ENCODE measurements at places on chromosomes 11 and 22.

DNA sequence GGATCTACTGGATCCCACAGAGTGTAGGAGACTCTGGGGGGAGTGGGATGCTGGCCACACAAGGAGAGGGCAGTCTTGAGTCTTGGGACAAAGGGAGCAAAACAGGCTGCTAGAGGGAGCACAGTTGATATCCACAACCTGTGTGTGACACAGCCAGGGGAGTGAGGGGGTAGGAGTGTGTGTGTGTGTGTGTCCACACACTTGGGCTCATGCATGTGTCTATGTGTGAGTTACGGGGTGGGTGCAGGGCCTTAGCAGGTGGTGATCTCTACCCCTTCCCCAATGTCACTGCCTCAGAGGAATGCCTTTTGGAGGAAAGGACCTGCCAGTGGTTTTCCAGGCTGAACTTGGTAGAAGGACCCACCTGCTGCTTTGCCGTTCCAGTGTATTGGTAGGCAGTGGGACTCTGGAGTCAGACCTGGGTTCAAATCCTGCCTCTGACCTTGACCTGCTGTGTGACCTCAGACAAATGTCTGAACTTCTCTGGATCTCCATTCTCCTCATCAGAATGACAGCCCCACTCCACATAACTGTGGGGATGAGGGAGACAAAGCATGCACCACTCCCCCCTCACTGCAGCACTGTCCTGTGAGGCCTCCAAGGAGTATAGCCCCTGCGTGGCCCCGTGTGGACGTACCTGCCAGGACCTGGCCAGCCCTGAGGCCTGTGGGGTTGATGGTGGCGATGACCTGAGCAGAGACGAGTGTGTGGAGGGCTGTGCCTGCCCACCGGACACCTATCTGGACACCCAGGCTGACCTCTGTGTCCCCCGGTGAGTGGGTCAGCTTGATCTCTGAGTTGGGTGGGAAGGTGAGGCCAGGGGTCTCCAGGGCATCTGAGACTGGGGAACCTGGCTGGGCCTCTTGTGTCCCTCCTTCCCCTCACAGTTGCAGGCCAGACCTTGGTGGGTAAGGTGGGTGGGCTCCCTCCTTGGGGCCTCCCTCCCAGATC, 27.4 kb downstream of the OTOG start:
- DNase-seq: peak; percentile 40

- DNase-seq: no peak
Observed at GRCh38 chr11:3802011-3802790, 4.8 kb upstream of the NUP98 start.

DNA sequence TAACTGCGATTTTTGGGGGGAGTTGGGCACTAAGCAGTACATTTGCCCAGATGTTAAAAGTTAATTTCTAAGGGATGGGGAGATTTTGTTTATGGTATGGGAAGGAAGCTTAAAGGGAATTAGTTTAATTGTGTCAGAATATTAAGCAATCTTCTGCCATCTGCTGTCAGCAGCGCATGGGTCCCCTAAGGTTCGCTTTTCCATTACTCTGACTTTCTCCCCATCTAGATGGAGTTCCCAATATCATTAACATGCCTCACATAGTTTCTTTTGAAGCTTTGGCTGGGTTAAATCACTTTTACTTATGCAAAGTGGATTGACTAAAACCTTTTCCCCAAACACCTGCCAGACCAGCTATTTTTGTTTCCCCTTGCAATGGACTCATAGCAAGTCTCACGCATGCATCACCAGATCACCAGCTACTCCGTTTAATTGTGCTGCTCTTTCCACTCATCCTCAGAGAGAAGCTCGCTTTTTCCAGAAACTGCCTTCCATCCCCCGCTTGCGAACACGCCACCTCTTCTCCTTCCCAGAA, 172.7 kb downstream of the FAT3 start:
- peak; percentile 73 for DNase-seq

DNA sequence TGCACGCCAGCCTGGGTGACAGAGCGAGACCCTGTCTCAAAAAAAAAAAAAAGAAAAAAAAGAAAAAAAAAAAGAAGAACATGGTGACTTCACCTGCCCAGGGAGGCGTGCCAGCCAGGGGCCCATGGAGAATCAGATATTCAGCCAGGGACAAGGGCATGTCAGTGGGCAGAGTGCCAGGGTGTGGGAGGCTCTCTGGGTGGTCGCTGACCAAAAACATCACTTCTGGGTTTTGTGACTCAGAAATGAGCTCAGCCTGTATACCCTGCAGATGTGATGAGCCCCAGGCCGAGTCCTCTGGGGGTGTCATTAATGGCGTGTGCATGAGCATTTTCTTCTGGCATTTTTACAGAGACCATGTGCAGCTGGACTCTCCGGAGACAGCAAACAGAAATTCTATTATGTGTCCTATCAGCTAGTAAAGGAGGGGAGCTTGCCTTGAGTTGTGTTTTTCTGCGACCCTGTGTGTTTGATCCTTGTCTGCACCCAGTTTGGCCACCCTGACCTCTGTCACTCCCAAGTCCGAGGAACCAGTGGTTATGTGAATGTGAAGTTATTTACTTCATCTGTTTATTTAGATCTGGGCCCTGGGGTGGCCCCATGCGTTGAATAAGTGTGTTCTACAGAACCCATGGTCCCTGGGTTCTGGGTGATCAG, 53.6 kb downstream of the BCR start:
- no peak for DNase-seq

DNA sequence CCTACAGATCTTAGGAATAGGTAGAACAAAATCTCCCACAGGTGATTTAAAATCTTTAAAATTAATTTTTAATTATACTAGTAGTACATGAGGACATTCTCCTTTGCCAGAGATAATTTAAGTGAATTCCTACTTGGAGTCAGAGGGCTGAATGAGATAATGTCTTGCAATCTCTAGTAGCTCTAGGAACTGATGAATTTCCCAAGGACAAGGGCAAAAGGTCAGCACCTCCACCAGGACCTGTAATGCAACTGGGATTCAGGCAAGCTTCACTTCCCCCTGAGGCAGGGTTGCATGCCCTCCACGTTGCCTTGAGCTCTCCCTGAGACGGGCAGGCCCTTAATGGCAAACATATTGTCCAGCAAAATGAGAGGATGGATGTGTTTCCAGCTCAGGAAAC, 330.3 kb upstream of the PITPNB start:
- no peak for DNase-seq

GRCh38 chr22:48803948-48804810, 1023.5 kb downstream of the BRD1 start:
- peak; percentile 52 for DNase-seq

DNA sequence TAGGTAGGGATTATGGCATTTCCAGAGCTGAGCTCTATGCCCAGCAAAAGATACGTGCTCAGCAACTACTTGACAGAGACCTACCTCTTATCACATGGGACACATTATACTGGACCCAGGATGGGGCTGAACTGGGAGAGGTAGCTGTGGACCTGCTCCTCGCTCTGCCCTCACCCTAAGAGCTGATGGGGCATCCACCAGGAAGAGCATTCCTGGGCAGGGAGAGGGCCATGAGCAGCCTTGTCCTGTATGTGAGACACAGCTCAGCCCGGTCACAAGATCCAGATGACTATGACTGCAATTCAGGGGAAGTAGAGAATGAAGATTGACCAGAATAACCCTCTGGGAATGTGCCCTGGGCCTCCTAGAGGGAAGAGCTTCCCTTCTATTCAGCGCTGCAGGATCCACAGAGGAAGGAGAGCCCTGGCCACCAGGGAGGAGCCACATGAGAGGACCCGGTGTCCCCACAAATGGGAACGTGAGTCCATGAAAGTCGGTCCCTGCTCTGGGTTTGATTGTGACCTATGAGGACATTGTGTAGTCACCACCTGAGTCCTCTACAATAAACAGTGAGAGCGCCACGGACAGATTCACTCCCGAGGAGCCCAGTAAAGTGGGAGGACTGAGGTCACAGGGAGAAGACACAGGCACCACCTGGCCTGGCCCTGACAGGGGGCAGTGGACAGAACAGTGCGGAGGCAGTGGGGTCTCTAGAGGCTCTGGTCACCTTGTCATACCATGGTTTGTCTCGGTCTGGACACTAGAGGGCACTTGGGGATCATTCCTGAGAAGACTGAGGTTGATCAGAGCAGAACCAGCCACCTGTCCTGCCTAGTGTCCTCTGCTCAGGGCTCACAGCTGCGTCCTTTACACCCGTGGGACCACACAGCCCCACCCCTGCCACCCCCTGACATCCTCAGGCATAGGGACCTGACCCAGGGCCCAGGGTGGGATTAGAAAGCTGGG, 99.5 kb downstream of the ZNF280B start:
- peak; percentile 77 for DNase-seq

DNA sequence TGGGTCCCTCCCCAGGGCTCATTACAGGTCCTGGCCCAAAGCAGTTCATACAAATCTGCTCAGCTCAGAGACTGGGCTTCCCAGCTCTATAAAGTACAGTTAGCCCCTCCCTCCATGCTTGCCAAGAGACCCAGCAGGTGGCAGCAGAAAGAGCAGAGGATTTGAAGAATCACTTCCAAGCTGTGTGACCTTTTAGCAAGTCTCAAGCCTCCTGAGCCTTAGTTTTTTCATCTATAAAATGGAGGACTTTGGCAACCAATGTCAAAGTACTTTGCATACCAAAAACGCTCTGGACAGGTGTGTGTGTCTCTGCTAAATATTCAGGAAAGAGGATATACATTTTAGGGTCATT, 26.6 kb downstream of the RELT start:
- DNase-seq: no peak

DNA sequence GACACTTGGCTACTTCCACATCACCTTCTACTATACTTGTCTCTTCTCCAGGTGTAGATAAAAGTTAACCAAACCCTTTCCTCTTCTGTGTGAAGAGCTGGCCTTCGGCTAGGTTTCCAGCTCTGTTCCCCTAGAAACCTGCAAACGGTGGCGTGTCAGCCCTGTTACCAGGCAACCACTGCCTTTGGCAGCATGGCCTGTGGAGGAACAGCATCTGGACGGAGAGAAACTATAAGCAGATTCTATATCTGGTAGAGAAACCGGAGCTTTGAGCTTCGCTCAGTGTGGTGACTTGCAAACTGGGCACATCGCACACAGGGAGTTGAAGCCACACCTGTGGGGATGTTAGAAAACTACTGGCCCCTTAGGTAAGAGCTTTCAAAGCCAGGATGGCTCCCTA, 35.9 kb downstream of the ARAP1 start:
- no peak for DNase-seq

DNA sequence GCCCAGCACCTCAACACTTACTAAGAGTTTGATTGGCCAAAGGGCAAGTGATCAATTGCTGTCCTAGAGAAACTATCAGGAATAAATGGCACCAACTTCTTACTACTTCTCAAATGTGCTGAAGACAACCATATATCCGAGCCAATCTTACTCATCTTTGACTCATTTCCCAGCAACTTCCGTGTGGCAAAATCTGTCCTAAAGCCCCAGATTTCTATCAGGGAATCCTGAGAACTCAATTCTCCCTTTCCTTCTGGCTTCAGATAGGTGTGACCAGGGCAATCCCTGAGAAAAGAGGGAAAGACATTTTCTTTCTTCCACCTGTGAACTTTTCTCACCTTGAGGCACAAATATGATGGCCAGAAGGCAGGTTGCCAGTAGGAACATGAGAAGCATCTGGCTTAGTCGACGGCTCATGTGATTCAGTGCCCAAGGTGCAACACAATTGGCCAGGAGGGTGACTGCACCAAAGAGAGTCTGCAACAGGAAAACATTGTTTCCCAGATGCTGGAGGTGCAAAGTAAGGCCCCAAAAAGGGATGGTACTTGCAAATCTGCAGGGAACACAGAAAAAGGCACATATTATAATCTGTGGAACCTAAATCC, 21.8 kb upstream of the SLC22A24 start:
- no peak for DNase-seq

- no peak for DNase-seq
Observed at GRCh38 chr11:96506953-96507354, 117.1 kb downstream of the JRKL start.

DNA sequence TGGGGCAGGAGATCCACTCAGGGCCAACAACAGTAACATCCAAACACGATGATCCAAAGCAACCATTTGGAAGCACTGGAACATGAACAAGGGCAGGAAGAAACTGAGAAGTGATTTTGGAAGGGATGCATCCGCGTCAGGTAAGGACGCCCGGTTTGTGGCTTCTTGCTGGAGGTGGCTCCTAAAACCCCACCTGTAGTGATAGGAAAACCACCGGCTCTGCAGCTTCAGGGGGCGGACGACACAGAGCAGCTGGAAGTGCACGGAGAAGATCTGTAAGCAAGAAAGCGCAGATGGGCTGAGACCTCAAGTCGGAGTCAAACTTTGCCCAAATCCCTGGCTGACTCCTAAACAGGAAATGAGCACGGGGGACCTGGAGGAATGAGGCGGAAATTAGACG, 1066.1 kb downstream of the BRD1 start:
- DNase-seq: peak; percentile 32

DNA sequence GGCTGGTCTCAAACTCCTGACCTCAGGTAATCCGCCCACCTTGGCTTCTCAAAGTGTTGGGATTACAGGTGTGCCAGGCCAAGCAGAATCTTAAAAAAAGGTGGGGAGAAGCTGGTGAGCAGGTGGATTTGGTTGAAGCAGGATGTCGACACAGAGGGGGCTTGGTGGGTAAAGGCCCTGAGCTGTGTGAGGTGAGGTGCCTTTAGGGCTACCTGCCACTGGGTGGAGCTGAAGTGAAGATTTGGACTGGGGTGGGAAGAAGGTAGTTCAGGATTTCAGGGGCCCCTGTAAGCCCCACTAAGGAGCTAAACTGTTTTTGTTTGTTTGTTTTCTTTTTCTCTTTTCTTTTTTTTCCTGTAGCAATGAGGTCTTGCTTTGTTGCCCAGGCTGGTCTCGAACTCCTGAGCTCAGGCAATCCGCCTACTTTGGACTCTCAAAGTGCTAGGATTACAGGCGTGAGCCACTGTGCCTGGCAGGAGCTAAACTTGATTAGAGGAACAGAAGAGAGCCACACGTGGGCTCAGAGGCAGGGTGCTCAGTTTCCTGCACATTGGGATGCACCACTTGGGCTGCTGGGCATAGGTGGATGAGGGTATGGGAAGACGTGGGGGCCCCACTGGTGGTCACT, 6.0 kb downstream of the P2RX6 start:
- DNase-seq: no peak

DNA sequence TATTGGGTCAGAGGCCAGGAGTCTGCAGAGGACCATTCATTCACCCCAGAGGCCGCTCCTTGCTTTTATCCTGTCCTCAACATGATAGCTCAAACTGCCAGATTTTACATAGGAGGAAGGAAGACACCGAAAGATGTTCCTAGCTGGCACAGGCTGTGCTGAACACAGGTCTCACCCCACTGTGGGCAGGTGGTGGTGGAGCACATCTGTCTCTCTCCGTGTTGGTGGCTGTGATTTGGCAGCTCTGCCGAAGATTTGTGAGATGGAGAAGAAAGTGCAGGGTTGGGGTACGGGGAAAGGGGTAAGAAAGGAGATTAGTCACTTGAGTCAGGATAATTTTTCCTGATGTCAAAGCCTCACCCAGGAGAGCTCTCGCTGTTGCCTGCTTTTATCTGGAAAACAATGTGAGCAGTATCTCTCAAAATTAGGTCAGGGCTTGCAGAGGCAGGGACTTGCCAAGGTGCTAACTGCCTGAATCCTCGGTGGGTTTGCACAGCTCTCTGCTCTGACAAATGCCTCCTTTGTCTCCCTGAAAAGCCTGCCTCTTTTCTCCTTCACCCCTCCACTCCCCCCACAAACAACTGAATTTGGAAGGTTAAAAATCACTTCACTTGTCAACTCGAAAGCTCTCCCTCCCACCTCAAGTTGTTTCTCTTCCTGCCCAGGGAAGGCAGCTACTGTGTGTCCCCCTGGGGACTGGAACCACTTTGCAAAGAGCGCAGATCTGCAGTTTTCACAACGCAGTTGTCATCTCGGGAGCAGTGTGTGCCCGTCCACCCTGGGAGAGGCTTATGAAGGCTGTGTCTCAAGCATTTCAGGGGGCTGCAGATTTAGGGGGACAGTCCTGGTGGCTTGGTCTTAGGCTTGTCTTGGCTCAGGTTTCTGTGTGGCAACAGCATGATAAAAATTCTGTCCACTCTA, 299.7 kb downstream of the ST3GAL4 start:
- DNase-seq: no peak

All from islet precursor cell (in vitro differentiated cells).